Spleen (tissue), 13 donors: ENCODE measurements at places on chromosomes 11 and 22.

GRCh38 chr11:15342163-15342562 lies 227.4 kb downstream of the INSC start:
- no peak for DNase-seq

- peak; percentile 92 for DNase-seq
Measured at GRCh38 chr11:61871158-61871597, 20.2 kb downstream of the FADS3 start.

GRCh38 chr11:103803062-103803461 lies 233.4 kb upstream of the DDI1 start:
- DNase-seq, result no peak

DNA sequence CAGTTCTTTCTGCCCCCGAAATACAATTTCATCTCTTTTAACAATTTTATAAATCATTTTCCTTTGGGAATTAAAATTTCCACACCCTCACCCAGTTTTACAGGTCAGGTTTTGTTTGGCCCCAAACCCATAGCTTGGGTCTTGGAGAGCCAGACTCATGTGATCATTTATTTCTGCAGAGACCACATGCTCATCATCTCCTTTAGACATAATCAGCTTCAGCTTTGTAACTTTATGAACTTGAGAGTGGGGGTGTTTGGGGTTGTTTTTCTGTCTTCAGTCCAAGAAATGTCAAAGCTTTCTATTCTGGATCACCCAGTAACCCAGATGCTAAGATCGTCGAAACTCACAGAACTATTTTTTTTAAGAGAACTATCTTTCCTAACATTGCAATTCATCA lies 70.9 kb downstream of the DBX1 start:
- no peak for DNase-seq

DNA sequence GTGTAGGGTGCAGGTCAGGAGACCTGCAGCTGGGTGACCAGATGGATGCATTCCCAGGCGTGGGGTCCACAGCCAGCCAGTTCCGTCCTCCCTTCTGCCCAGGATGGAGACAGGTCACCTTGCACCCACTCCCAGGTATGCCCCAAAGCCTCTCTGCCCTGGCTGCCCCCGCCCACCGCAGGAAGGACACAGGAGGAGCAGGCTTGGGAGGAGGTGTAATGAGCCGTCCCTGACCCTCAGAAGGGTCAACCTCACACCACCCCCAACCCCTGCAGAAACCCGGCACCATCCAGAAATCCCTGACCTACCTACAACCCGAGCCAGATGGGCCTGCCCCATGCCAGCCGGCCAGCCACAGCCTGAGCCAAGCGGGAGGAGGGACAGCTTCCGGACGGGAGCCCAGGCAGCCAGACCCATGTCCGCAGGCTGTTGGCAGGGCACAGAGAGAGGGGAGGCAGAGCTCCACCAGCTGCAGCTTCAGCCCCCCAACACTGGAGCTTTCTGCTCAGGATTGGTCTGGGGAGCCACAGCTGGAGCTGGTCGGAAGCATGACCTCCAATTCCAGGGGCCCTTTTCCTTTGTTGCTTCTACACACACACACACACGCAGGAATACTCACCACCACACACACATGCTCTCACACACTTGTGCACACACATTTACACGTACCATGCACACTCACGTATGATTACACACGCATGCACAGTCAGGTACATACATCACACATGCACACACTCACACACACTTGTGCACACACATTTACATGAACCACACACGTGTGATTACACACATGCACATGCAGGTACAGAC lies 5.3 kb downstream of the IFITM10 start:
- DNase-seq, result peak; percentile 80

DNA sequence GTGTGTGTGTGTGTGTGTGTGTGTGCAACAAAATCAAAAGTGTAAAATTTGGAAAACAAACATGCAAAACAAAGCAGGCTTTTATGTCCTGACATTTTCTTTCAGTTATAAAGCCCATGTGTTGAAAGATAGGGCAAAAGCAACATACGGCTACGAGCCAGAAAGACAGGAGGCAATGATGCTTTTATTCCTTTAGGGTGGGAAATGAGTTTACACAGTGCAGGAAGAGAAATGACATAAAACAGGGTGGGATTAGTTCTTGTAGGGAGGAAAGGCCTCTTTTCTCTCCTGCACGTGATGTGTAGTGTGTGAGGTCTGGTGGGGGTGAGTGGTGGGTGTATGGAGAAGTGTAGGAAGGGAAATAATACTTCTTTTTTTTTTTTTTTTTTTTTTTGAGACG lies 29.4 kb downstream of the IL18 start:
- DNase-seq, result no peak

DNA sequence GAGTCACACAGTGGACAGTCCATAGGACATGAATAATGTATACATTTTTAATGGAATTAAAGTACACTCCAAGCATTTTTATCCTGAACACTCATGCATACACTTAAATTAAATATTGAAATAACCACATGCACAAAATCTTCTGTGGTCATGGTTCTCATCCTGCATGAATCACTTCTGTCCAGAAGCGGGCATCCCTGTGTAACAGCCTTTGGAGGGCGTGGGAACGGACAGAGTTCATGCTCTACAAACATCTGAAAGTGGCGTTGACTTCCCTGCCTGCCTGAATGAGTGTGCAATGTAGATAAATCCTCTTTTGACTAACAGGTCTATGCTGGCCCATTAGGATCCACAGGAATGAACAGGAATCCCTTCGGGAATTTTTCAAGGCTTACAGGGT lies 780.2 kb downstream of the BRD1 start:
- DNase-seq, result no peak
